ENCODE measurements at places on chromosomes 16 and 17.

- no peak for DNase-seq
These were observed 143.8 kb downstream of the CPPED1 start for GRCh38 chr16:12659871-12660270.

DNA sequence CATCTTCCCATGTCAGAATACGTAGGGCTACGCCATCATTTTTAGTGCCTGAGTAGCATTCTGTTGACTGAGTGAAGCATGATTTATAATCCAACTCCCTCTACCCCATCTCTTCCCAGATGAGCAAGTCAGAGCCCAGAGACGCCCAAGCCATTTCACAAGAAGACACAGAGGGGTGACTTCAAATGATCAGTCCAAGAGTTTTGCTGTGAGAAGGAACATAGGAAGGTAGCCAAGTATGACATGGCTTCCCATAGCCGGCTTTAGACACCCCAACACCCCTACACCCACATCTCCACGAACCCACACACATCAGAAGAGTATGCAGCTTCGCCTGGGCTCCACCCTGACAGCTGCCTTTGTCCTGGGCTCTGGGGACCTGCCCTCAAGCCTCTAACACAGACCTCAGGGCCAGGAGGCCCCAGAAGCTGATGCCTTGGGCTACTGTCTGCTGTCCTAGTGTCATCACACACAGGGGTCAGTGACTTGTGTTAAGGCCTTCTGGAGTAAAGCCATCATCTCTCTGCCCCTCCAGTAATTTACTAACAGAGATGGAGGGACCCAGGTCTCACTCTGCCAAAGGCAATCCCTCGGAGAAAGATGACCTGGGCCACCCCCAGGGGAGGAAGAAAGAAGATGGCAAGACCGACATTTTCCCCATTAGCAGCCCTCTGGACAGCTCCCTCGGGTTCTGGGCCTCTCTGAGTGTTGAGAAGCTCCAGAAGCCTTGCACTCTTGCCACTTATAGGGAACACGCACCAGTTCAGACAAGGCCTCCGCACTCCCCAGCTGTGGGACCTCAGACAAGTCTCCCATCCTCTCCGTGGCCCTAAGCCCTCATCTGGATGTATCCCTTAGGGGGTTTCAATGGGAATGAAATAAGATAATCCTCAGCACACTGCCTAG is 38.7 kb upstream of the MRPS23 start:
- DNase-seq = no peak

DNA sequence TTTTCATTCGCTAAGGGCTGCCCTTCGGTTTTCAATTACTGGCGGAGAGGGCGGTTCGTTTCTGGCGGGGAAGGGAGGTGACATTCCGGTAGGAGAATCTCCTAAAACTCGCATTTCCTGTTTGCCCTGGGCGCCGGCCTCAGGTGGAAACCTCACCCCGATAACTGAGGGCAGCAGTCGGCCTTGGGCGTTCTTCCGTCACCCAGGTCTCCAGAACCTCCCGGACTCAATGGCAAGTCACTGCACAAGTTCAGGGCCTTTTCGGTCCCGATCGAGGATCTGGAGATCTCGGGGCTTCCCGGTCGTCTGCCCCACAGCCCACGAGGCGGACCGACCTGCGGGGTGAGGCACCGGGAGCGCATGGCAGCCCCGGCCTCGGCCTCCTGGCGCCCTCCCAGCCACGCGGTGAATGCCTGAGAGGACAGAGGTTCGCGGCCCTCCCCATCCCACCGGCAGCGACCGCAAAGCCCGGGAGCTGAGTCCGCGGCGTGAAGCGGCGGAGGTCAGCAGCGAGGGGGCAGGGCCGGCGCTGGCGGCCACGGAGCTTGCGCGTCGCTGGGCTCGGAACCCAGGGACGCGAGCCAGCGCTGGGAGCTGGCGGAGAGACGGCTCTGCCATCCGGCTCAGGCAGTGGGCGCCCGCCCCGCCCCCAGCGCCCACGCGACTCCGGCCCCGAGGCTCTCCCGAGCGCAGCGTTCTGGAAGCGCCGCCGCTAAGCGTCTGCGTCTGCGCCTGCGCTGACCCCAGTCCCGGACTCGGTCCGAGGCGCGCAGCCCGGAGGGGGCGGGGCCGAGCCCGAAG is 58.4 kb downstream of the SRL start:
- DNase-seq = peak; percentile 66

DNA sequence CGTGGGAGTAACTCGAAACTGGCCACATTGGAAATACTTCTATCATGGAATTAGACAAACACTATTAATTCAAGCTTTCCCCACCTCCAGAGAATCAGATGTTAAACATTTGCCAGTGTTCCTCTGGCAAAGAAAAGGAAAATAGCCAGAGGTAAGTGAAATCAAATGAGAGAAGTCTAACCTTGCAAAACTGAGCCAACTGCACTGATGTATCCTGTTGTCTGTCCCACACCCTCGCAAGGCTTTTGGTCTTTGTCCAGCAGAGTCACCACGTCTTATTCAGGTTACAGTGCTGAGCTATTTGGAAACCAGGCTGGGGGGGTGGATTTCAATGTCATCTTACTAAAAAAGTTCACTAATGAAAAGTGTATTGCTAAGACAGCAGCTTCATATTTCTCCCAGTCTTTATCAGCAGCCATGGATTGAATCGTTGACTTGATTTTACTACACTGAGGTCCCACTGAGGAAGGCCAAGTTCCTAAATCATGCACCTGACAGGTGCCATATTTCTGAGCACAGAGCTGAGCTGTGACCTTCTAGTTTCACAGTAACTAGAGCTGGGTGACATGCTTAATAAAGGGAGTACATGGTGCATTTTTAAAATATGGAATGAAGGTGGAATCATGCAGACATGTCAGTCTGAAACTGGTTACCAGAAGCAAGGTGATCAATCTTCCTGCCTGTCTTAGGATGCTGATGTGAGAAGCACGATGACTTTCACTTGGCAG is 85.2 kb upstream of the HSBP1 start:
- DNase-seq = no peak

DNA sequence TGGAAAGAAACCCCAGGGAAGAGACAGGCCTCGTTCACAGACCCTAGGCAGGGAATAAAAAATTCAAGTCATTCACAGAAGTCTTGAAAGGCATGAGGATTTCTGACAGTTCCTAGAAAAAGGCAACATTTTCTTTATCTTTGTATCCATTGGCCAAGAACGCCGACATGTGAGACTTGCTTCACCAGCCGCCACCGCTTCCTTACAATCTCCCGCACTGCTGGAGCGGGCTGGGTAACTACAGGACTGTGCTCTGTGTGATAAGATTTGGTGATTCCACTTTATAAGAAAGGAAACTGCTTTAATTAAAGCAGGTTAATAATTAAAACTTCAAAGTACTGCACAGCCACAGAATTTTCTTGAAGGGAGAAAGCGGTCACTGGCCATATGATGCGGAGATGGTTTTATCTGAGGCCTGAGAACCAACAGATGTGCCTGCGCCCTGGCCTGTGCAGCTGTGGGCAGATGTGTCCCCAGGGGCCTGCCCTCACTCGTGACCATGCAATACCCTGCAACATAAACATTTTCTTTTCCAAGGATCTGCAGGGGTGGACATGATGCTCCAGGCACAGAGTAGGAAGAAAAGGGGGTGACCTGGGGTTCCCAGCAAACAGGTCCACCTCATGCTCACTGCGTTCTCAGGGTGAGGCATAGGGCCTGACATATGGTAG is 13.0 kb upstream of the LGALS3BP start:
- DNase-seq = no peak

DNA sequence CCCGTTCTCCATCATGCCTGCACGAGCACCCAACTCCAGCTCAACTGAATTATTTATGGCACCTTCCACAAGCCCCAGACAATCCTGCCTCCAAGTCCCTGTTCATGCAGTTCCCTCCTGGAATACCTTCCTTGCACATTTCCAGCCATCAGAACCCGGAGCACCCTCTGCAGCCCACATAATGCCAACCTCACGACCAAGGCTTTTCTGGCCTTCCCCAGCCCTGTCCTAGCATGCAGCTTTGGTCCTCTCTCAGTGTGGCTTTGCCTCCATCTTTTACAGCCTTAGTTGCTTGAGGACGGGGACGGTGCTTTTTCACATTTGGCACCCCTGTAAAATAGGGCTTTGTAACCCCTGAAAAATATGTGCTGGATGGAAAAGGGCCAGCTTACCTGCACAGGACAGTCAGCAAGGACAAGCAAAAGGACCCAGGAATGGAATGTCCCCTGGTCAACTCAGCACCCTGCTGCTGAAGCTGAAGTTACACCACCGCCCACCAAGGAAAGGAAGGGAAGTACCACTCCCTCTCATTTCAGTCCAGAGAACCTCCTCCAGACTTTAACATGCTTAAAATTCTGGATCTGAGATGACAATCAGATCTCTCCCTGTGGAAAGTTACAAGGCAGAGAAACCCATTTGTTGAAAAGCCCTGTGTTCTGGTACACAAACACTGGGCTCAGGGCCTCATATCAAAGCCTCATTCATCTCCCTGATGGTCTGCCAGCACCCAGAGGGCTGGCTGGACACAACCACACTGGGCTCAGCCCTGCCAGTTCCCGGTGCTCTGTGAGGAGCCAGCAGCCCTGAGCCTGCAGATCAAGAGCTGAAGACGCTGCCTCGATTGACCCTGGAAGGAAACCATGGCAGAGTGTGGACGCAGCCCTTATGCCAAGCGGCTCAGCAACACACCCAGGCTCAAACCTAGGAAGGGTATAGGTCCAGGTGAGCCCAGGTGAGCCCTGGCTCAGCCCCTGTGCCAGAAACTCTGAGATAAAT is 2.9 kb downstream of the SLC39A11 start:
- no peak for DNase-seq

DNA sequence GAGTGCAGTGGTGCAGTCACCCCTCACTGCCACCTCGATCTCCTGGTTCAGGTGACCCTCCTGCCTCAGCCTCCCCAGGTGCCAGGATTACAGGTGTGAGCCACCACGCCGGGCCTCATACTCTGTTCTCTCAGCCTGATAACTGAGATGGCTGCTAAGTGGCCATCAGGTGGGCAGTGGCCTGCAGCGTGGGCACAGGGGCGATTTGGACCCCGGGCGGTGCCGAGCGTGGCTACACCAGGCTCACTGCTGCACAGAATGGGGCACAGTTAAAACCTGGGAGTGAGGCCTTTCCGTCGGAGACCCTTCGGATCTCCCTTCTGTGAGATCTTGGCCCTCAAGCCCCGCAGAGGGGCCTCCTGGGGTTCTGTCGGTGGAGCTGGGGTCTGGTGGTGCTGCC is 11.5 kb downstream of the CACNA1H start:
- DNase-seq = no peak

DNA sequence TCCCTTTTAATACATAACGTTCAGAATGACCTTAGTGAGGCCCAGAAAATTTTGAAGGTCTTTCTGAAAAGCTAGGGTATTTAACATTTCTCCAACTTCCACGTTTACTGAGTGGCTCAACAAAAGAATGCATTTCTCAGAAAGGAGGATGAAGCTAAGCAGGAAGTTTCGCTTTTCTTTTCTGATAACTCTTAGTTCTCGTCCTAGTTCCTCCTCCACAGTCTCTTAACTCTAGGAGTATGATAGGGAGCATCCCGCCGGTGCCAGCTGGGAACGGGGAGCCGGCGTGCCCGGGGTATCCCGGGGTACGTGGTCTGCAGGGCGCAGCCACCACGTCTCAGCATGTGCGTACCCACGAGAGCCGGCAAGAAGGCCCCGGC is 363 bp downstream of the KARS1 start:
- no peak for DNase-seq

- no peak for DNase-seq
These were observed 29.7 kb upstream of the PEMT start for GRCh38 chr17:17621254-17621653.

DNA sequence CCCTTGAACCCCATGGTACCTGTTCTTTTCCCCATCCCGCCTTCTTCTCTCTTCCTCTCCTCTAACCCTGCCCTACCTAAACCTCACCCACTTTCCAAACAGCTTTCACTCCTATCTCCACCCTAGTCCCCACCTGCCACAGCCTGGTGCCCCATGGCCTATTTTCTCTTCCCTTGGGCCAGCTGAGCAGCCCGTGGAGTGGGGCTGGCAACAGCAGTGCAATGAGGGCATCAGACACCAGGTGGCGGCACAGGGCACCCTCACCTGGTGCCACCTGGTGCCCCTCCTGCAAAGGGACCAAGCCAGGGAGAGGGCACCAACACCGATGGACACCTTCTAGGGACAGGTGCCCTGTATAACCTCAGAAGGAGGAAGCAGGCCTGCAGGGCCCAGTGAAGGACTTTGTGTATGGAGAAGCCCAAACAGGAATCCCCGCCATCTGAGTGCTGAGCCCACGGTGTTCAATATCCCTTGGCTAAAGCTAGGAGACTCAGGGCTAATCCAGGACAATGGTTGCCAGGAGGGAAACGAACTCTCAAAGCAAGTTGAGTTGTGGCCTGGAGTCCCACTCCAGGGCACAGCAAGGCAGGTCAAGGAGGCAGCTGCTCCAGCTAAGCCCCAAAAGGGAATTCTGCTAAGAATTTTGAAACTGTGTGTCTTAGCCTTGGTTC is 4.0 kb upstream of the ABCC3 start:
- peak; percentile 25 for DNase-seq

- DNase-seq = no peak
These were observed 66.3 kb upstream of the MYOCD start for GRCh38 chr17:12599186-12599920.

- no peak for DNase-seq
These were observed 53.6 kb downstream of the RMI2 start for GRCh38 chr16:11398851-11399250.

DNA sequence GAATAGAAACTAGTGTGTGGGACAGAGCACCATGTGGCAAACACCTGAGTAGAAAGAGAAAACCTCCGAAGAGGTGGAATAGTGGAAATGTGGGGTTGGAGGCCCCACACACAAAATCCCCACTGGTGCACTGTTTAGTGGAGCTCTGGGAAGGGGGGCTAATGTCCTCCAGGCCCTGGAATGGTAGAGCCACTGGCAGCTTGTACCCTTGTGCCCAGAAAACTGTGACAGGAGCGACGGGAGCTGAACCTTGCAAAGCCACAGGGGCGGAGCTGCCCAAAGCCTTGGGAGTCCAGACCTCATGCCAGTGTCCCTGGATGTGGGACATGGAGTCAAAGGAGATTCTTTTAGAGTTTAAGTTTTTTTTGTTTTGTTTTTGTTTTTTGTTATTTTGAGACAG is 50.6 kb downstream of the RNF112 start:
- no peak for DNase-seq

GRCh38 chr17:62867303-62867702 is 59.2 kb upstream of the MARCHF10 start:
- DNase-seq = no peak

- DNase-seq = no peak
These were observed 247.7 kb upstream of the PMFBP1 start for GRCh38 chr16:72419638-72420037.

DNA sequence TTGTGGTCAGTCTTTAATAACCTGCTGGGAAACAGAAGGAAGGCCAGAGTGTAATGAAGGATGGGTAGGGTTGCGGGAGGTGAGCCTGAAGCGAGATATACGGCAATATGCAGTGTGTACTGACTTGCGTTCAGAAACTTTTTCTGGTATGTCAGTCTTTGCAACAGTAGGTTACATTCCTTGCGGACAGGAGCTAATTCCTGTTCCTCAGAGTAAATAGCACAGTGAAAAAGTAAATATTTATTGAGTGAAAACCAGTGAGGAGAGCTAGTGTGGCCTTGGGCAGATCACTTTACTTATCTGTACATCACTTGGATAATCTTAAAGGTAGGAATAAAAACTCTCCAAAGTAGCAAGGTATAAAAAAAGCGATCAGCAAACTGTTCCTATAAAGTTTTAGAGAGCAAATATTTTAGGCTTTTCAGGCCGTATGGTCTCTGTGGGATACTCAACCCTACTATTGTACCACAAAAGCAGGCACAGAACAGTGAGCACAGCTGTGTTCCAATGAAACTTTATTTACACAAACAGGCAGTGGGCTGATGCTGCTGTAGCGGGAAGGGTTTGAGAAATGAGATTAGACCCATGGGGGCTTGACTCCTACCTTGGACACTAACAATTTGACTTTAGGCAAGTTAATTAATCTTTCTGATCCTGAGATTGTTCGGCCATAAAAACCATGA is 348.0 kb downstream of the UTP18 start:
- DNase-seq = no peak

GRCh38 chr16:57133886-57134285 is 41.5 kb downstream of the CPNE2 start:
- no peak for DNase-seq
